Fibroblast of skin of left quadriceps (primary cell): ENCODE measurements at places on chromosomes 7 and 10.
A peak's percentile ranks its signal among the peaks of the same experiment; 100 is the strongest.

DNA sequence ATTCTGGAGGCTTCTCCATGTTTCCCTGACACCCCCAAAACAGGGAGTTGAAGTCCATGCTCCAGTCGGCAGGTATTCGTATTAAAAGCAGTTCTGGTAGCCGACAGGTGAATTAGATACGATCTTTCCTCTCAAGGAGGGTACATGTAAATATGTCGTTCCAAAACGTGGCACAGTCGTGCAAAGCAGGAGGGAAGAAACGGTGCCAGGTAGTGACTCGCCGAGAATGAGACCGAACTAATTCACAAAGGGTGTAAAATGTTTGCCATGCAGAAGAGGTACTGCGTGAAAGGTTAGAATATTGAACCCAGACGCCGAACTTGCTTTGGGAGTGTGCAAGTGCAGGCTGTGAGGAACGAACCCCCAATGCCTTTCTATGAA is 483 bp downstream of the EDRF1 start:
- no peak for DNase-seq

DNA sequence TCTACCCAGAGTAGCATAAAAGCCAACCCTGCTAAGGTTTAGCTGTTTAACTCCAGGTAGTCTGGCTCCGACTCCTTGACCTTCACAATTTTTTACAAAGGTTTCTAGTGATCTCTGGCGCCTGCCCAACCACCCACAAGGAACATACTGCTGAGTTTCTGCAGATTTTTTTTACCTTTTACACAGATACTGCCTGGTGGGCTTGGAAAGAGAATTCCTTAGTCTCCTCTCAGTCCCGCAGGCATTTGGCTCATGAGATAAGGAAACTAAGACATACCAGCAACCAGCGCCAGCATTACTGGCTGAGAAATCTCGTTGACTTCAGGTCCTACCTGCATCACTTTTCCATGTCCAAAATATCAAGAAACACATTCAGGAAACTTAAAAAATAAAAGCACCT is 51.1 kb upstream of the LYZL1 start:
- no peak for DNase-seq

DNA sequence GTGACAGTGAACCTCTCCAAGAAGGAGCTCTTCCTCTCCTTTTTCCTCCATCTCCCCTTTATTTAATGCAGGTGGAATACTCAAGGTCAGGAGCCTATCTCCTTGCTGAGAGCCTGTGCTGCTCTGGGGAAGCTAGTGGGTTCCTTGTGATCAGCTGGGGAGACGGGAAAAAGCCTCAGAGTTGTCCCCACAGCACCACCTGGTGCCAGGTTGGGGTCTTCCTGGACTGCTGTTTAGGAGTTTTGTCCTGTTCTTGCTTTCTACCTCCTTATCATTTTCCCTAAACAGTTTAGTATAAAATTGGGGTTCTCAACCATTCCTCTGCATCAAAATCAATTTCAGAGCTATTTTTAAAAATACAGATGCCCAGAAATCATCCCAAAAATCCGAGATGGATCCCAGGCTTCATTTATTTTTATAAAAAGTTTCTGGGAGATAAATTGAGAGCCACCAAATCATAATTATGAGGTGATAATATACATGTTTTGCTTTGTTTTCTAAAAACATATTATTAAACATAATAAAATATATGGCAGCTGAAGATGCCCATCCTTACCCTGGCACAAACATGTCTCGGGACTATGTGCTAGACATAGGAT is 44.3 kb downstream of the MACC1 start:
- DNase-seq = peak; percentile 25

DNA sequence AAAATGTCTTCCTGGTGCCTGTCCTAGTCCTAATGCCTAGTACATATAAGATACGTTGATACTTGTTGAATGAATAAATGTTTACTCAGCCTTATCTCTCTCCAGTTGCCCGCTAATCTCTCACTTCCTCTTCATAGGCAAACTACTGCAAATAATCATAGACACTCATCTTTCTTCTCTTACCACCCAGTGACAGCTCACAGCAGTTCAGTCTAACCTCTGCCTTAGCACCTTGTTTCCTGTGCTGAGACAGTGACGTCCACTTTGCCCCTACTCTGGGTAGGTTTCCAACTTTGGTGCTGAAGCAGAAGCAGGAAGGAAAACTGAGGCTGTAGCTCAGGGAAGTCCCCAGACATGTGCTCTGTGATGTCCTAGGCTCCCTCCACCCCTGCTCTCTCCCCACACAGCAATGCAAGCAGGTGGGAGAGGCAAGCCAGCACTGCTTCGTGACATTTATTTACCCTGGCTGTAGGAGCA is 45.5 kb upstream of the RHOBTB1 start:
- no peak for DNase-seq

- no peak for DNase-seq
Measured at GRCh38 chr10:132563485-132564248, 26.1 kb downstream of the INPP5A start.

- no peak for DNase-seq
Measured at GRCh38 chr7:132398253-132398925, 177.9 kb downstream of the PLXNA4 start.

GRCh38 chr10:125756853-125757487 is 18.7 kb downstream of the MMP21 start:
- DNase-seq = no peak

- DNase-seq = no peak
Measured at GRCh38 chr7:74240482-74240881, 13.7 kb downstream of the RFC2 start.

DNA sequence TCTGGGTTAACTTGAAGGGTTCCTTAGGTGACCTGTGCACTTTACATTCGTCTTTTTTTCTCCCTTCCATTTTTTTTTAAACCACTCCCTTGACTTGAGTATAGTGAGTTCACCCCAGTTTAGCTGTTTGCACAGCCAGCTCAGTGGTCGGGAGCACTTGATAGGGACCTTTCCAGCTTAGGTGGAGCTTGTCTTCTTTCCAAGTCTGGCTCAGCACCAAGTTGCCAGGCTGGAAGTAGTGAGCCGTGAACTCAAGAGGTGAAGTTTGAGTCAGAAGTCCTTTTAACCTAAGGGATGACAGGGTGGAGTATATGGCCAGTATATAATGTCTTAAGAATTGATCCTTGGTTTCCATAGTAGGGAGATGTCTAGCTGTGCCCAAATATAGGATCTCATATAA is 7.2 kb downstream of the DNAH11 start:
- DNase-seq = no peak

DNA sequence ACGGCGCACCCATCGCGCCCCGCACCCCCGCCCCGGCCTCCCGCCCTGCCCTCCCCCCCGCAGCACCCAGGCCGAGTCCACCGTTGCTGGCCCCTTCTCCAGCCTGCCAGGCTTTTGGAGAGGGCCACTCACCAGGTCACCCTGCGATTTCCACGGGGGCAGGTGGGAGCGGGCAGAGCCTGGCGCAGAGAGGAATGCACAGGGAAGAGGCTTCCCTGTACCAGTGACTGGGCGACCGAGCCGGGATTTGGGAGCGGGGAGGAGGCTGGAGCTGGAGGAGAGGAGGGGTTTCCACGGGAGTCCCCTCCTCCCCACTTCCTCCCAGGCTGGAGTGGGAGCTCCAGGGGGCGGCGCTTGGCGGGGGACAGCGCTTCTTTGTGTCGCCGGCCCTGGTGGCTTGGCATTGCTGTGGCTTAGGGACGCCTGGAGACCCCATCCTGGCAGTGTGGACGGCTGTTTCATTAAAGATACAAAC is 19.3 kb downstream of the TCAF1 start:
- no peak for DNase-seq

DNA sequence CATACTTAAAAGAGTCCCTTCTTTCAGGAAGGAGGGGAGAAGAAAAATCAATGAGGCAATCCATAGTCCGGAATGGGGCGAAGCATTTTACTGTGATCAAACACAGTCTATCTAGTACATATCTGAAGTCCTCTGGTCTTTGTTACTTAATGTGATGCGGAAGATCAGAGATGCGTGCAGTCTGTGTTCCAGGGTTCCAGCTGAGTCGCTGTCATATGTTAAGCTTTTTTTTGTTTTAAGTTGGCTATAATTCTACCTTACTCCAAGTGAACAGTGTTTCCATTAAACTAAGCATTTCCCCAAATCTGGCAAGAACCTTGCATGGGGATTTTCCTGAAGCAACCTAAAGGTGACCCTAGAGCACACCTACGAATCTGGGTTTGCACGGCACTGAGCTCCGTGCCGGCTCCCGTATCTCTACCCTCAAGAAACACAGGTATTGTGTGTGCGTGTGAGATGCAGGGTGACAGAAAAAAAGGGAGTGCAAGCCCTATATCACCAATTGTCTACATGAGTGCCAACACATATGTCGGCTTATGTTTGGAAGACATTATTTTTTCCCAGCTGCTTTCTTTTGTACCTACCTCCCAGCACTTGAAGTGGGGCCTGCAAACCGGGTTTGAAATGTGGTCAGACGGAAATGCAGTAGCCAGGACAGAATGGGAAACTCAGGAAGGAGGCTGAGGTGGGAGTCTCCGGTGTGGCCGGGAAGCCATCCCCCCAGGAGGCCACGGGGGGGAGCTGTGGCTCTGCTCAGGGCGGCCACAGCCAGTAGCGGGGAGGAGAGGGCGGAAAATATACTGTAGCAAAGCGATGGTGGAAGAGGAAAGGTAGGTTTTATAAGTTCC is 435.8 kb upstream of the MGMT start:
- DNase-seq = no peak

GRCh38 chr10:78618050-78618449 is 450.7 kb upstream of the ZMIZ1 start:
- no peak for DNase-seq

GRCh38 chr10:121519901-121520493 is 78.2 kb downstream of the FGFR2 start:
- DNase-seq = no peak

GRCh38 chr10:93437086-93437945 is 44.8 kb downstream of the MYOF start:
- DNase-seq = peak; percentile 98

- no peak for DNase-seq
Measured at GRCh38 chr10:15877836-15878576, 17.7 kb upstream of the MINDY3 start.
